ENCODE measurements at places on chromosomes 13 and 19. TPM values are rescaled to one million over a fixed set of nuclear protein-coding genes. Genes with fewer than 3 reads are reported as not detected.

DNA sequence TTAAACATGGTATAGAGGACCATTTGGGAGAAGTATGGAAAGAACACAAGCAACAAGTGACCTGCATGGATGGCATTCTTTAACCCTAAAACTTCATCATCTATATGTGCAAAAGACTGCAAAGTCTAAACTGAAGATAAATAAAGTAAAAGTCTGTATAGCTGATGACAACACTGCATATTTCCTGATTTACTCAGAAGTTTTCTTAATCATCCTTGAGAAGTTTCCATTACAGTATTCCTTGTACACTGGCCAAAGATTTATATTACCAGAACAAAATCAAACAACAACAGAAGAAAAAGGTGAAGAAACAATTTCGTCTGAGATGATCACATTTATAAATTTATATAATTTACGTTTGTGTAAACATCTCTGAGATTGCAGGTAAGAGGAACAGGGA lies 805.7 kb downstream of the PCDH9 start:
- H3K27me3 ChIP-seq, result no peaks in the 10 kb centered on the region
- H3K27ac ChIP-seq, result no peak overlapping the region
- no peak overlapping the region for H3K4me3 ChIP-seq
- DNase-seq, result no peak

Gene MTIF3
- total RNA-seq, result 51.2 TPM

- peaks cover 6% of the 10 kb centered on the region for H3K27me3 ChIP-seq
- H3K4me3 ChIP-seq, result no peak overlapping the region
- peak overlapping the region; percentile 2 for H3K27ac ChIP-seq
Observed at GRCh38 chr19:42111384-42111783, 20.9 kb downstream of the POU2F2 start.

Gene SYMPK
- total RNA-seq, result 70.7 TPM

DNA sequence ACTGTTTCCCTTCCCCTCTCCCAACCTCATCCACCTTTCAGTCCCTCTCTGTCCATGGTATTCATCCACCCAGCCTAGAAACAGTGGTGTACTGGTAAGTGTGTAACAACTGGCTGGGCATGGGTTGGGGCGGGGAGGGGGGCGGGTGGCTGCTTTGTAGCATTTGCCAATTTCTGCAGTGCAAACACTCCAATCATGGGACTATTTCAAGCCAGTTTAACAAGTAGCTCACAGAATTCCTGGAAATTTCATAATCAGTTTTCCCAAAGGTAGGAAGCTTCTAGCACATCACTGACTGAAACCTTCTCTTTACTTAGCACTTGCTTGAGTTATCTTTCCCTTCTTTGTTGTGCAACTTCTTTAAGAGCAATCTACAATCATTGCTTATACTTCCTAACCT lies 100.8 kb upstream of the WASF3 start:
- no peak for DNase-seq
- no peak overlapping the region for H3K4me3 ChIP-seq
- H3K4me1 ChIP-seq, result no peaks in the 10 kb centered on the region

DNA sequence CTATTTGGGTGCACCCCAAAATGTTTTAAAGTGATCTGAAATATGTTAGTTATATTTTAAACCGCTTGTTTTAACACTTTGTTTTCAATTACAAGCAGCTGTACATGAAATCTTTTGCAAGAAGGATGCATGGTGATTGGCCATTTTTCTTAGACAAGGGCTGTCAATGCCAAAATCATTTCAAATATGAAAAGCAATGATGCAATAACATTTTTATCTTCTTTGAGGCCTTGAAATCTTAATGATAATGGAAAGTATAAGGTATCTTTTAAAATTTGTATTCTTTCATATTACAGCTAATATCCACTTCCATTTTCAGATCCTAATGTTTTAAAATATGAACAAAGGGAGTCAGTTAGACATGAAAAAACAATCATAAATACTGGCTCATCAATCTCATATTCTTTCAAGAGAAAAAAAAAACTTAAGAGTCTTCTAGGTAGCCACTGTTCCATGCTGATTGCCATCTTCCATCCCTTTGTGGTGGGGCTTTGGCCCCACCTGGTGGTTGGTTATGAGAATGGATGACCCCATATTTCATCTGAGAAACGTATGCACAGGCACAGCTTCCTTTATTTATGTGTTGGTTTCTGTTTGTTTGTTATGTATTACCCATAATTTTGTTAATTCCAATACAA lies 330.3 kb upstream of the MIR17HG start:
- H3K27ac ChIP-seq, result no peak overlapping the region
- DNase-seq, result peak; percentile 60
- H3K4me3 ChIP-seq, result no peak overlapping the region
- no peaks in the 10 kb centered on the region for H3K27me3 ChIP-seq
- no peaks in the 10 kb centered on the region for H3K36me3 ChIP-seq

GRCh38 chr19:35225951-35226350 lies 2.6 kb downstream of the FAM187B start:
- H3K27ac ChIP-seq, result no peak overlapping the region
- peaks cover 9% of the 10 kb centered on the region for H3K27me3 ChIP-seq
- DNase-seq, result no peak
- H3K36me3 ChIP-seq, result no peaks in the 10 kb centered on the region

DNA sequence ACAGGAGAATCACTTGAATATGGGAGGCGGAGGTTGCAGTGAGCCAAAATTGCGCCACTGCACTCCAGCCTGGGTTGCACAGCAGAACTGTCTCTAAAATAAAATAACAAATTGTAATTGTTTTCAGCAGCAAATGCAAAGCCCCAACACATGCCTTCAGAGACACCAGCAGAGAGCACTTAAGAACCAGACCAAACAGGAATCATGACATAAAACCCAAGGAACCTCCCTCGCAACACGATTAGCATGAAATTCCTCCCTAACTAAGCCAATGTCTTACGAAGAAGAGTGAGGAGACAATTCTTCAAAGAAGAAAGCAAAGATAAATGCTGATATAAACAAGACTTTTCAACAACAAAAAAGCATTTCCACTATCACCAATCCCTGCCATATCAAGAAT lies 40.1 kb downstream of the PSPC1 start:
- H3K4me1 ChIP-seq, result no peaks in the 10 kb centered on the region
- no peak overlapping the region for H3K27ac ChIP-seq
- H3K36me3 ChIP-seq, result peaks cover 15% of the 10 kb centered on the region
- DNase-seq, result no peak

Gene EDDM13
- total RNA-seq, result not detected
